ENCODE measurements at places on chromosomes 11 and 22. TPM values are rescaled to one million over a fixed set of nuclear protein-coding genes. Genes with fewer than 3 reads are reported as not detected.
A peak's percentile ranks its signal among the peaks of the same experiment; 100 is the strongest.

The EXPH5 gene
- 18.1 TPM for total RNA-seq

DNA sequence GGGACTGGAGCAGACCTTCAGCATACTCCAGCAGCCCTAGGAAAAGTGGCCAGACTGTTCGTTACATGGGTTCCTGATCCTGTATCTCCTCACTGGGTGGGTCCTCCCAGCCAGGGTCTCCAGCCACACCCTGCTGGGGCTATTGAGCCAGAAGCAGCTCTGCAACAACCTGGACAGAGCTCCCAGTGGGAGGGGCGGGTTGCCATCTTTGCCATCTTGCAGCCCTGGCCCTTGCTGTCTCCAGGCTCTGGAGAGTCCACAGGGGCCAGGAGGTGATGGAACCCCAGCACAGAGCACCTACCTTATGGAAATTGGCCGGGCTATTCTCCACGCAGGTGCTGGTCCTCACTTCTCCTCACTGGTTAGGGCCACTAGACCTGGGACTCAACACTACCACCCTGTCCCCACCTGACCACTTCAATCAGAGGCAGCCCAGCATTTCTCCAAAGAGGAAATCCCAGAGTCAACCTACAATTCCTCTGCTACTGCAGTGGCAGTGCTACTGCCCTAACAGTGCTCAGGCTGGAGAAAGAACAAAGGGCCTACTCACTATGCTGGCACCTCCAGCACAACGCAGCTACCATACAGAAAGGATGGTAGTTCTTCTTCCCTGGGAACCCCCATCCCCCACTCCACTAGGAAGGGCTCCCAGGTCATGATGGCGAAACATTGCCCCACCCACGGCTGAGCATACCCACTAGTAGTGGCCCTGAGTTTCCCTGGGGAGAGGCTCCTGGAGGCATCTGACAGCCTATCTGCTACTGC lies 290.2 kb upstream of the NCAM1 start:
- no peaks in the 10 kb centered on the region for H3K27me3 ChIP-seq
- H3K27ac ChIP-seq = no peak overlapping the region
- DNase-seq = no peak
- H3K4me3 ChIP-seq = no peak overlapping the region
- no peaks in the 10 kb centered on the region for H3K36me3 ChIP-seq

- no peak for DNase-seq
- no peaks in the 10 kb centered on the region for H3K27me3 ChIP-seq
- no peak overlapping the region for H3K4me3 ChIP-seq
- H3K36me3 ChIP-seq = no peaks in the 10 kb centered on the region
- no peak overlapping the region for H3K27ac ChIP-seq
Observed at GRCh38 chr11:114479331-114479730, 40.1 kb downstream of the REXO2 start.

DNA sequence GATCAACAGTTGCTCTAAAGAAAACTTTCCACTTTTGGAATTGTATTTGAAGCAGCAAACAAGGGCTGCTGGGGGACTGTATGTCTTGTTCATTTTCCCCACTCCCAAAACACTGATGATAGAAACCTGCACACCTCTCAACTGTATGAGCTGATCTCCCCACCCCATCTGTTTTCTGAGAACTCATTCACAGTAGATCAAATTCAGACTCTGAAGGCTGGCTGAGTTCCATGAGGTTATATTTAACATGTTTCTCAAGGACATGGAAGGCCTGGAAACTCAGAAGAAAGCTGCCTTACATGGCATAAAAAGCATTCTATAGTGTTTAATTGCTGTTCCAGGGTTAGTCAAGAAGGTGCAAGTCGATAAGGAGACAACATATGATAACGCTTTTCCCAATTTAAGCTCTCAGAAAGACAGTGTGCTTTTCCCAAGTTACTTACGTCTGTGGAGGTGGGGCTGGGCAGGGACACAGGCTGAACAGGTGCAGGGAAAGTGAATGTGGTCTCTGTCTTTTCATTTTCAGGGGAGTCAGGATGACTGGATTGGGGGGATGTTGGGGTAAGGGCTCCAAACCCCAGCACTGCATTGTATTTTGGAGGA lies 23.0 kb downstream of the LARGE2 start:
- no peaks in the 10 kb centered on the region for H3K27me3 ChIP-seq
- H3K27ac ChIP-seq = no peak overlapping the region
- no peak overlapping the region for H3K4me3 ChIP-seq
- no peaks in the 10 kb centered on the region for H3K36me3 ChIP-seq
- no peaks in the 10 kb centered on the region for H3K4me1 ChIP-seq

DNA sequence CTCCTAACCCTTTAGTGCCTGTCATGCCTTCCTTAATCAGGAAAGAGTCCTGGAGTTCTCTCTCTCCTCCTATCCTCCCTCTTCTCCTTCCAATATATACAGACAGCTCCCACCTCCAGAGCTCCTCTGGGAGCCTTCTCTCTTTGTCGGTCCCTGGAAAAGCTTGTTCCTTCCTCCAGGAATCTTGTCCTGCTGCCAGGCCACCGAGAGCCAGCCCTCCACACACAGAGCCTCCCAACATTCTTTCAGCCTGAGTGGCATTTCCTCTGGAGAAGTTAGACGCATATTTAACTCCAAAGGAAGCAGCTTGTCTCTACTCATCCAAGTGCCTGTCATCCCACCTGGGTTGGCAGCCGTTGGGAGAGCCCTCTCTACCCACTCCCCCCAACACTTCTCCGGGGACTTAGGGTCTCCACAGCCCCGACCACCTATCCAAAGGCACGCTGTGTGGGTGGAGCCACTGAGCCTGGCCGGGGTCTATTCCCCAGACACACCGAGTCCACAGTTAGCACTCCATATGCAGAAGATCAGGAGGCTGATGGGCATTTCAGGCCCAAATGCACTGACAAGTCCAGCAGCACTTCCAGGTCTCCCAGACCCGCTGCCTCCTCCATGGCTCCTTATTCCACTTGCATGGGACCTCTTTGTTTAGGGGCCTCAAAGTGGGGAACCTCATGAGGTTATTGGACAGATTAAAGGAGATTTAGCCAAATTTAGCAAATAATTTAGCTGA lies 31.1 kb downstream of the DKK3 start:
- H3K4me3 ChIP-seq = no peak overlapping the region
- no peak for DNase-seq
- H3K4me1 ChIP-seq = peaks cover 23% of the 10 kb centered on the region
- H3K36me3 ChIP-seq = no peaks in the 10 kb centered on the region
- H3K27ac ChIP-seq = peak overlapping the region; percentile 18

Data from Caco-2 (cell line).